Cortex of kidney (tissue), 1 donor: ENCODE measurements at places on chromosomes 4 and X.

DNA sequence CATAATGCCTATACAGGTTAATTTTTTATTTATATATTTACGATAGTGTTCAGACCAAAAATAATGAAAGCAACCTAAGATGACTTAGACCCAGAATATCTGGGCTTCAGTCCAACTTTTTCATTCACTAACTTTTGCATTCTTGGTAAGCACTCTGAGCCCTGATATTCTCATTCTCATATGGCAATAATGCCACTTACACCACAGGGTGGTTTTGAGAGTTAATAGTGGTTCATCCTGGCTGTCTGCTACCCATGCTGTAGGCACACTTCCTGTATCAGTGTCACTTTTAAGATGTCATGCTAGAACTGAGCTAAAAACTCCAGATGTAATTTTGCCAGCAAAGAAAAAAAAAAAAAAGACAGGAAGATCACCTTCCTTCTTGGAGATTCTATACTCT is 508.7 kb upstream of the FMR1 start:
- DNase-seq, result no peak

- DNase-seq, result no peak
Measured at GRCh38 chr4:147599769-147600168, 17.4 kb upstream of the TMEM184C start.

GRCh38 chr4:65083076-65083475 is 587.2 kb downstream of the EPHA5 start:
- DNase-seq, result no peak

GRCh38 chrX:72117636-72118210 is 14.0 kb downstream of the RTL5 start:
- no peak for DNase-seq

DNA sequence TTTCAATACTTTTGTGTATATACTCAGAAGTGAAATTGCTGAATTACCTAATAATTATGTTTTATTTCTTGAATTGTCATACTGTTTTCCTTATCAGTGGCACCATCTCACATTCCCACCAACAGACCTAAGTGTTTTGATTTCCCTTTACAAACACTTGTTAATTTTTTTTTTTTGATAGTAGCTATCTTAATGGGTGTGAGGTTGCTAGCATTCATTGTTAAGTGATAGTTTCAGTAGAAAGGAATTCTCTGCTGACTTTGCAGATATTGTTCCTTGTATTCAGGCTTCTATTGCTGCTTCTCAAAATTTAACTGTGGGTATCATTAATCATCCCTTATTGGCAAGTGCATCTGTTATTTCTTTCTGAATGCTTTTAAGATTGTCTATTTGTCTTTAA is 927.5 kb upstream of the SLIT2 start:
- DNase-seq, result no peak

DNA sequence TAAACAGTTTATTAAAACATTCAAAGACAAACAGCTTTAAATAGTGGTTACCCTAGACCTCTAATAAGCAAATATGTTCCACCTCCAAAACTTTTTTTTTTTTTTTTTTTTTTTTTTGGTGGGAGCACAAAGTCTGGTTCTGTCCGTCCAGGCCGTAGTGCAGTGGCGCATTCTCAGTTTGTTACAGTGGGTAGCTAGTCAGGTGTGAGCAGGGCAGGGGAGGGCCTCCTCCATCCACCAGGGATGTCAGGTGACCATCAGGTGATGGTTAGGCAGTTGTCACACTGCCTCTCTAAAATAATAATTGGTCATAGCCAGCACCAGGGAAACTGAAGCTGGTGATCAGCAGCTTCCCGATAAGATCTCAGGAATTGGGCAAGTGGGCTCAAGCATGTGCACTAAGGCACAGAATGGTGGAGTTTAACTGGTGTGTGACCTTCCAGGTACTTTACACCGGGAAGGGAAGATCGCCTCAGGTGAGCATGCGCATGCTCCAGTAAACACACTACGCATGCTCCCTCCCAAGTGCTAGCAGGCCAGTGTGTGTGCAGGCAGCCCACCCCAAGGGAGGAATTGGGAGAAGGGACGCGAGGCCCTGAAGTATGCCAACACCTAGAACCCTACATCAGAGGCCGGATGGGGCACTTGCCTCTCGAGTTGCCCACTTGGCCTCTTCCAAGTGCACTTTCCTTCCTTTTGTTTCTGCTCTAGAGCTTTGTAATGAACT is 27.2 kb downstream of the TNIP2 start:
- no peak for DNase-seq
